ENCODE measurements at places on chromosomes 1 and 21.

- no peak for DNase-seq
Measured at GRCh38 chr1:186957314-186957713, 128.6 kb downstream of the PLA2G4A start.

DNA sequence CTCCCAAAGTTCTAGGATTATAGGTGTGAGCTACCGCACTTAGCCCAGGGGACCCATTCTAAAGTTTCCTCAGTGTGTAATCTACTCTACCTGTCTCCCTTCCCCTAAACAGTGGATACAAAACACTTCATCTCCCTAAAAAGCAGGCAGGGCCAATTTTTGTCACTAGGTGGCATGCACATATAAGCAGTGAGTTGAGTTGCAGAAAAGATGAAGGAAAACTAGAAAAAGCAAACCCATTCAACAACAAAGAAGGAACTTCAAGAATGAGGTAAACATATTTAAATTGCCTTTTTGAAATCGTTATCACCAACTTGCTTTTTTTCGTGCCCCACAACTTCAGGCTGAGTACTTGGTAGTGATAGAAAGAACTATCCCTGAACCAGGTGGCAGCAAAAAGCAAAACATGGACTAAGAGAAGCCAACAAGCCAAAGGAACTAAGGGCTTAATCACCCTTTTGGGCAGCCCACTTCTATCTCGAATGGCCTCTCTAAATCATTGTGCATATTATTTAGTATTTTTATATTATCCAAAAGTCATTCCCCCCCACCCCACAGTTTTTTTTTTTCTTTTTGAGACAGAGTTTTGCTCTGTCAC lies 19.7 kb upstream of the ALDH9A1 start:
- no peak for DNase-seq

DNA sequence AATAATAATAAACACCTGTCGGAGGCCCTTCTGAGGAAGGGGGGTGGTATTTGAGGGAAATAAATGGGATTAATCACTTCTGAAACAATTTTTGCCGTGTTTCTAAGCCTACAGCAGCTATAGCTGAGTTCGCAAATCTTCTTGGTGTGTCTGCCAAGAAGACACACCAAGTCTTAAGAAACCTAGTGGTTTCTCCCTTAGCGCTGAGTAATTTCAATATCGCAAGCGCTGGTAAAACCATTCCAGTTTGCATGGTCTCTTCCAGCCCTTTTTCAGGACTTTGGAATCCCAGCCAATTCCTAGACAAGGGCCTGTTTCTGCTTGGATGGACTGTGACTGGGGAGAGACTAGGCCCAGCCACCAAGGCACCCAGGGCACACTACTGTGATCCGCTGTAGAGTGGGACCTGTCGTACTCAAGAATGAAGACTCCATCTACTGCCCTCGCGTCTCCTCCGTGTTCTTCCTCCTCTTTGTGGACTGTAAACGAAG lies 7.5 kb upstream of the LHX8 start:
- no peak for DNase-seq

DNA sequence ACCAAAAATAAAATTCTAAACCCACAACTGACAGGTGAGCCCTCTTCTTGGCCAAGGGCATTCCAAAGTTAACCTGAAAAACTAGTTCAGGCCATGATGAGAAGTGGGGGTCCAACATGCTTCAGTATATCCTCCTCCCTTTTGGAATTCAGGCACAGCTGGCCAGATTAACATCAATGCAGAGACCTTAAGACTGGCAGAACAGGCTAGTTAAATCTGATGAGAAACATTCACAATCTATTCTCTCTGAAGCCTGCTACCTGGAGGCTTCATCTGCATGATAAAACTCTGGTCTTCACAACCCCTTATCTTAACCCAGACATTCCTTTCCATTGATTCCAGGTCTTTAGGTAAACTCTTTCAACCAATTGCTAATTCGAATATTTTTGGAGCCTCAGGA lies 26.7 kb upstream of the ZBTB8B start:
- DNase-seq, result no peak

GRCh38 chr21:23507501-23507900 lies 2099.8 kb downstream of the MRPL39 start:
- no peak for DNase-seq

DNA sequence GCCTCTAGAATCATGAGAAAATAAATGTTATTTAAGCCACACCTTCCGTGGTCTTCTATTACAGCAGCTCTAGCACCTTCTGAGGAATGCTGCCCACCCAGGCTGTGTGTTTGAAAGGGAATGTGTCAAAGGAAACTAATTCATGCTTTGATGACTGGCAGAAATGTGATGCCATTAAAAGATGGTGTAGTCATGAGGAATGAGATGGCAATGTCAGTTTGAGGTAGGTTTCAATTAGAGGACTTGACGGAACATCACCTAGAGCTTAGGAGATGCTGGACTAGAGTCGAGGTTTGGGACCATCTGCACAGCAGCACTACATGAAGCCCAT lies 10.6 kb downstream of the PDZK1 start:
- no peak for DNase-seq

GRCh38 chr1:195754303-195754702 lies 853.9 kb downstream of the KCNT2 start:
- DNase-seq, result no peak

GRCh38 chr21:32917362-32918135 lies 108.2 kb upstream of the OLIG2 start:
- DNase-seq, result no peak

GRCh38 chr1:199724049-199724448 lies 303.5 kb upstream of the NR5A2 start:
- no peak for DNase-seq

- no peak for DNase-seq
Measured at GRCh38 chr1:220119043-220119512, 25.1 kb downstream of the IARS2 start.

DNA sequence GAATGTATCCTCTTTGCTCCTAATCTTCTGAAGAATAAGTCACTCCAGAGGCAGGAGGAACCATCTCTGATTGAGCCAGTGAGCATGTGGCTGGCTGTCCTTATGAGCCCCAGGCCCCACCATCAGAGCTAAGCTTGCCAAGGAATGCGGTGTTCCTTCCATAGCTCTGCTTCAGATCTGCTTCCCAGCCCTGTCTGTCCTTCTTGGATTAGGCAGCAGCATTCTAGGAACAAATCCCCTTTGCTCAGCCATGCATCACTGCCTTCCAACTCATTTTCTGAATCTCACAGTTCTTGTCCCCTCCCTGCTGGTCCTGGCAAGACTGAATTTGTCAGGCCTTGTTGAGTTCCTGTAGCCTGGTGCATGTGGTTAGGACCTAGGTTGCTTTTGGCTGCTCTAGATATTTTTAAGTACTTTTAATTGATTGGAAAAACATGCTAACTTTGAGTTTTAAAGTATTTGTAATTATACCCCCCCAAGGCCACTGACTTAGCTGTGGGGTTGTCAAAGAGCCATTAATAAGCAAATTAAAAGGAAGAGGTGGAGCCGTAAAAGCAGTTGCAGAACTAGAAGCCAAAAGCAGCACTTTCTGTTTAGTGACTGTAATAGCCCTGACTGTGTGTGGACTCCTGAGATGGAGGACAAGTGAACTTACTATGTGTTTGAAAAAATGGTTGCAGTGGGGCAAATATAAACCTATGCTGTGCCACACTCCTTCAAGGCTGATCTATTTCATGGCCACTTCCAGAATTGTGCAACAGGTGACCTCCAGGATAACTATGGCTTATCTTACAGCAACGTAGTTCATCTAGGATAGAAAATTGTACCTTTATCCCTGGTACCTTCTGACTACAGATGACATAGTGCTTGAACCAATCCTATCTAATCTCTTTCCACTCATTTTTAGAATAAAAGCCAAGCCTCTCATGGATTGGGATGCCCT lies 61.3 kb upstream of the BACH1 start:
- DNase-seq, result no peak

DNA sequence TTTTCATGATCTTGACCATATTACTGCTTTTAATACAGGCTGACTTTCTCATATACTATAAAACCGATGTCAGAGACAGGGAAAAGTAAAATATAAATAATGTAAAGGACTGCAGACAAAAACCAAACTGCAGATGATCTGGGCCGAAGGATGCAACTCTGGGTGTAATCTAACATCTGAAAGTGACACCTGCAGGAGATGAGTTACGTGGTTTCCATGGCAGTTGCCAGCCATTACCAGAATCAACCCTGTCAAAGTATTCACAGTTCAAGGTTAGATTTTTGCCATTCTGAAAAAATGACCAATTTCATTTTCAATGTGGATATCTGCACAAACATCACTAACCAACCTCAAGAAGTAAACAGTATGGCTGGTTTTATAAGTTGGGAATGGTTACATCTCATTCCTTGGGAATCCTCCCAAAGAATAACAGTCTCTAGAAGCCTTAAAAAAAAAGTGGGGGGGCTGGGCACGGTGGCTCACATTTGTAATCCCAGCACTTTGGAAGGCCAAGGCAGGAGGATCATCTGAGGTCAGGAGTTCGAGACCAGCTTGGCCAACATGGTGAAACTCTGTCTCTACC lies 27.7 kb downstream of the DNAJC11 start:
- DNase-seq, result no peak

DNA sequence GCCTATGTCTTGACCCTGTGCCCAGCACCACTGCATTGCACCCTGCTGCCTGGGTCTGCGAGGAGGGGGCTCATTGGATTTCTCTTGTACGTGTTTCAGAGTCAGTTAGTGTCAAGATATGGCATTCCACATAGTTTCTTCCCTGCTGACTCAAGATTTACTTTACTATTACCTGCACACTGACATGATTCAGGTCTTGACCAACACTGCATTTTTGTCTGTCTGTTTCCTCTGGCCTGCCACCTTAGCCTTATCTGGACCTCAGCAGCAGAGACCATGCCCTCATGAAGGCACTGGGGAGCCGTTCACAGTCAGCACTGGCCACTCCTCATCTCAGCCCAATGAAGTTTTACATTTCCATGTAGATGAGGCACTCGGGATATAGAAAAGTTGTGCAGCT lies 155.4 kb downstream of the DHRS3 start:
- DNase-seq, result no peak

DNA sequence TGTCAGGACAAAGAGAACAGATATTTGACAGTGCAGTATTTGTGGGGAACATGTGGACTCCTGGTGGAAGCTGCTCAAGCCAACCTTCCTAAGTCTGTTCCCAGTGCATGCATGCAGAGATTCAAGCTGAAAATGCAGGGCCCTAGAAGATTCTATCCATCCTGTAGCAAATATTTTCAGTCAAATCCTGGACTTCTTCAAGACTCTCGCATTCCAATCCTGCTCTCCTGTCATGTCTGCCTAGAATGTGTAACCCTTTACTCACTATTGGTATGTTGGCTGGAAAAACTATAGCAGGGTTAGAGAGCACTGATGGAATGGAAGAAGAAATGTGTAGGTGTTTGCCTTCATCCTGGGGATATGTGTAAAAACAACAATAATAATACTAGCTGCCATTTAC lies 385.6 kb upstream of the PKN2 start:
- no peak for DNase-seq

- DNase-seq, result no peak
Measured at GRCh38 chr1:70688580-70688979, 277.5 kb downstream of the CTH start.

GRCh38 chr21:36839123-36839522 lies 127.3 kb downstream of the HLCS start:
- DNase-seq, result no peak

GRCh38 chr1:203954788-203955552 lies 93.6 kb downstream of the SNRPE start:
- no peak for DNase-seq

DNA sequence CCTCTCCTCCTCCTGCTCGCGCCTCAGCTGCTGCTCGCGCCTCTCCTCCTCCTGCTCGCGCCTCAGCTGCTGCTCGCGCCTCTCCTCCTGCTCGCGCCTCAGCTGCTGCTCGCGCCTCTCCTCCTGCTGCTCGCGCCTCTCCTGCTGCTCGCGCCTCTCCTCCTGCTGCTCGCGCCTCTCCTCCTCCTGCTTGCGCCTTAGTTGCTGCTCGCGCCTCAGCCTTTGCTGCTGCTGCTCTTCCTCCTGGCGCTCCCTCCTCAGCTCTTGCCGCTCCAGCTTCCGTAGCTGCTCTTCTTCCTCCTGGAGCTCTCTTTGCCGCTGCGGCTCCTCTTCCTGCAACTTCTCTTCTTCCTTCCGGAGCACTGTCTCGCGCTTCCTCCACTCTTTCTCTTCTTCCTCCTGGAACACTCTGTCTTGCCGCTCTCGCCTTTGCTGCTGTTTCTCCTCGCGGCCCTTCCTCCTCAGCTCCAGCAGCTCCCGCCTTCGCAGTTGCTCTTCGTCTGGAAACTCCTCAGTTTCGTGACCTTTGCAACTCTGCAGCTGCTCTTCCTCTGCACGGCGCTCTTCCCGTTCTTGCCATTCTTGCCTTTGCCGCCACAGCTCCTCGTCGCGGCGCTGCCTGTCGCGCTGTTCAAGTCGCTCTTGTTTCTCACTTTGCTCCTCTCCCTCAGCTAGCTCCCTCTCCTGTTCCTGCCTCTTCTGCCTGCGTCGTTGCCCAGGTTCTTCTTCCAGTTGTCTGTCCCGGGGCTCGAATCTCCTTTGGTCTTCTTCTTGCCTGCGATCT lies 3.0 kb downstream of the TCHH start:
- DNase-seq, result no peak

DNA sequence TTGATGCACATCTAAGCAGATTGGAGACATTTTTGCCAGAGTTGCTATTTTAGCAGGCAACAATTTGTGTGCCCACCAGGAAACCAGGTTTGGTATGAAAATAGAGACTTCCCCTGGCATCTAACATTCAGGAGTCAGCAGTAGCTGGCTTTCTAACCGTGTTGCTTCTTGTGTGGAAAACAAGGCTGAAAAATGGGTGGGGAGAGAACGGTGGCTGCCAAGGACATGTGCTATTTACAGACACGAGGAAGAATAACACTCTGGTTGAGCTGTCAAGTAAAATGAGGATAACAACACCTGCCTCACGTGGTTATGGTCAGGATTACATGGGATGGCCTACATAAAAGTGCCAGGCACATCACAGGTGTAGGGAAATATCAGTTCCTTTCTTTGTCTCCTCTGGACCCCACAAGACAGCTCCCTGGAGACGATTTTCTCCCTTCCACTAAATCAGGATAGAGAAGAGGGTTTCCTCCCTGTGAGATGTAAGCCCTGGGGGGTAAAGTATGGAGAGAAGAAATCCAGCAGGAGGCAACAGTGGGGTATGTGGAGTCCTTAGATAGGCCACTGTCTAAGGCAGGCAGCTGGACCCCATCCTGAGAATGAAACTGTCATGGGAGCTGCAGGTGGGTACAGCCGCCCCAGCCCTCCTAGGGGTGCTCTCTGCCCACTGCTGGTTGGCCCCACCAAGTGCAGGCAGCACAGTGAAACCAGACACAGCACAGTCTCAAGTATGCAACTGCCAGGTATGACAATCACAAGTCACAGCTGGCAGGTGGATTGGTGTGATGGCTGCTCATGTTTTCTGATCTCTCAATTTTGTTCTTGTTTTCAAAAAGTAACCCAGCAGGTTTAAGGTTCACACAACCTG lies 80.3 kb downstream of the TENT5C start:
- no peak for DNase-seq

- peak; percentile 18 for DNase-seq
Measured at GRCh38 chr1:11407301-11407994, 71.5 kb upstream of the DISP3 start.
